ENCODE measurements at places on chromosomes 5 and 9.

GRCh38 chr5:10599862-10600284 lies 36.0 kb downstream of the ANKRD33B start:
- no peak for DNase-seq

DNA sequence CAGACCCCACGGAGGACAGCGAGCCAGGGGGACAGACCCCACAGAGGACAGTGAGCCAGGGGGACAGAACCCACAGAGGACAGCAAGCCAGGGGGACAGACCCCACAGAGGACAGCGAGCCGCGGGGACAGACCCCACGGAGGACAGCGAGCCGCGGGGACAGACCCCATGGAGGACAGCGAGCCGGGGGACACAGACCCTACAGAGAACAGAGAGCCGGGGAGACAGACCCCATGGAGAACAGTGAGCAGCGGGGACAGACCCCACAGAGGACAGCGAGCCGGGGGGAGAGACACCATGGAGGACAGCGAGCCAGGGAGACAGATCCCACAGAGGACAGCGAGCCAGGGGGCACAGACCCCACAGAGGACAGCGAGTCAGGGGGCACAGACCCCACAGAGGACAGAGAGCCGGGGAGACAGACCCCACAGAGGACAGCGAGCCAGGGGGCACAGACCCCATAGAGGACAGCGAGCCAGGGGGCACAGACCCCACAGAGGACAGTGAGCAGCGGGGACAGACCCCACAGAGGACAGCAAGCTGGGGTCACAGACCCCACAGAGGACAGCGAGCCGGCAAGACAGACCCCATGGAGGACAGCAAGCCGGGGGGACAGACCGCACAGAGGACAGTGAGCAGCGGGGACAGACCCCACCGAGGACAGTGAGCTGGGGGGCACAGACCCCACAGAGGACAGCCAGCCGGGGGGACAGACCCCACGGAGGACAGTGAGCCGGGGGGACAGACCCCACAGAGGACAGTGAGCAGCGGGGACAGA lies 4.4 kb upstream of the ZDHHC11 start:
- DNase-seq = no peak

DNA sequence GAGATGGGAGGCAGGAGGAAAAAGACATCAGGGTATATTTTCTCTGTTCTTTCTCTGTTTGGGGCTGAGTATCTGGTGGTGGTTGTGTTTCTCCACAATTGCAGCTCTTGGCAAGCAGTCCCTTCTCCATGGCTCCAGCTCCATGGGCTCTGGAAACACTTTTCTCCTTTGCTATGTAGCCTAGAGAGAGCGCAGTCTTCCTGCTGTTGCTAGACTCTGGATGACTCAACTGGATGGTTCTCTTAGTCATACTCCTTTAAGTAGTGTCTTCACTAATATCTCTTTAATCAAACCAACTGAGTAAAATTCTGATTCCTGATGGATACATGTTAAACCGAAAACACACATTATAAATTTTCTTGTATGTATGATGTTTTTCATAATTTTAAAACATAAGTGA lies 3.3 kb upstream of the PLGRKT start:
- DNase-seq = no peak

GRCh38 chr9:19615036-19615624 lies 173.7 kb downstream of the SLC24A2 start:
- no peak for DNase-seq

GRCh38 chr9:133998915-133999595 lies 6.9 kb upstream of the VAV2 start:
- no peak for DNase-seq

DNA sequence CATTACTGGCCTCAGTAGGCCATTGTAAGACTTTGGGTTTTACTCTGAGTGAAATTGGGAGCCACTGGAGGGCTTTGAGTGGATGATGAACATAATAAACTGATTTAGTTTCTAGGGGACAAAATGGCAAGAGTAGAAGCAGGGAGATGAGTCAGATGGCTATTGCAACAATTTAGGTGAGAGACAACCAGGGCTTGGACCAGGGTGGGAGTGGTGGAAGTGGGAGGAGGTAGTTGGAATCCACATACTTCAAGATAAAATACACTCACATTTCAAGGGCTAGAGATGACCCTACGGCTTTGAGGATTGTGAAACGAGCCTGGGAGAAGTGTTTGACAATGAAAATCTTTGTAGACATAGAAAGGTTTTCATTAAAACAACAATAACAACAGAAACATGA lies 136.3 kb downstream of the ACTBL2 start:
- DNase-seq = no peak
